ENCODE measurements at places on chromosomes 3 and 15. TPM values are rescaled to one million over a fixed set of nuclear protein-coding genes. Genes with fewer than 3 reads are reported as not detected.
A peak's percentile ranks its signal among the peaks of the same experiment; 100 is the strongest.

DNA sequence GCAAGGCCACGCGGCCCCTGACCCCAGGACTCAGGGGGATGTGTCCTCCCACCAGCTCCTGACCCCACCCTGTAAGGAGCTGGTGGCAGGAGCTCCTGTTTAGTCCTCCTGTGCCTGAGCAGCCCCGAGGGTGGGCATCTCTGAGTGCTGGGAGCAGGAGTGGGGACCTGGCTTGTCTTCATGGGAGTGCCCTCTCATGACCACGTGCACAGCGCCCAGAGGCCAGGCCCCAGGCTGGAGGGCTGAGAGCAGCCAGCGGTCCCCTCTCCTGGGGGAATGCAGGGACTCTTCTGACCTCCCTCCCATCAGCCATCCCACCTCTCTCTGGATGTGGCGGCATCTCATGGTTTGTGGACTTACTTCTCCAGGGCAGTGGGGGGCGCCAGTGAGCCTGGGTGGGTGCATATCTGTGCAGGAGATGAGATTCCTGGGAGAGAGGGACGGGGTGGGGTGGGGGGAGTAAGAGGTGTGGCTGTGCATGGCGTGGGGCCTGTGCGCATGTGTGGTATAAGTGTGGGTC lies 205.6 kb downstream of the TBC1D2B start:
- DNase-seq: no peak

The MUC13 gene
- total RNA-seq: 0.10 TPM

- DNase-seq: no peak
Observed at GRCh38 chr3:38150780-38151528, 12.5 kb downstream of the MYD88 start.

DNA sequence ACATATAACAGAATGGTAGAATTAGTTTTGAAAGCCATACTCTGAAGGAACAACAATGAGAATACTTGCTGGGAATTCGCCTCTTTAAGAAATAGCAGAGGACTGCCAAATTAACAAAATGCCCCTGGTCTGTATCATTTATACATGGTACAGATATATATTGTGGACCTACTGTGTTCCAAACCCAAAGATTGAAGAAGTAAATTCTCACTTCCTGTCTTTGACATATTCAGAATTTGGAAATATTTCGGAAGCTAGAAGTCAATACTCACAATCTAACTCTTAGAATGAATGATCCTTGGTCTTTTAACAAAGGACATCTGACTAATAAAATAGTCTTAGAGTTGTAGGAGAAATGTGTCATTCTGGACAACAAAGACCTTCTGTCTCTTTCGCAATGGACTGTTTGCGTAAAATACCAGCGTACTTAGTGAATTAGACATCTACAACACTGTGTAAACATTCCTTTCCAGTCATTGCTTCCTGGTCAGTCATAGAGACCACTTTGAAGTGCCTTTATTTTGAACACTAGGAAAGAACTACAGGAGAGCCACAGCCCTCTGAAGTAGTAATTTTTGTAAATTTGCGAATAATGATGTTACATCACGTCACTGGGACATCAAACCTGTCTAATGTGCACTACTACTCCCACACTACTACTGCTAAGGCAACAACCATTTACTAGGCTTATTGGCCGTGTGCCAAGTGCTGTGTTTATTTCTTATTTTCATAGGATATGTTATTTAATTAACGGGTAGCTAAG lies 68.0 kb downstream of the CHL1 start:
- DNase-seq: no peak

GRCh38 chr3:156751461-156752025 lies 74.6 kb upstream of the LEKR1 start:
- DNase-seq: peak; percentile 95

DNA sequence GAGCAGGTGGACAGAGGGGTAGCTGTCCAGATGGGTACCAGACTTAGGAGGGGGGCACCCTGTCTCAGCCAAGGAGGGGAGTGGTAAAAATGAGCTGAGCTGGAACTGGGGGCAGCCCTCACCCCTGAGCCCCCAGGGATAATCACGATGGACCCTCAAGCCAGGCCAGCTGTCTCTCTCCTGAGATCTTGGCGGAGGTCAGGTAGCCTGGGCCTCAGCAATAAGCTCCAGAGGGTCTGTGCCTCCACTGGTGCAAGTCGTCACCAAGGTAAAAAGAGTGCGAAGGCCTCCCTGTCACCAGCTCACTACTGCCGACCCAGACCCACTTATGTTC lies 5.1 kb downstream of the SLC38A3 start:
- DNase-seq: no peak

- DNase-seq: no peak
Observed at GRCh38 chr3:82202269-82202668, 440.8 kb upstream of the GBE1 start.

DNA sequence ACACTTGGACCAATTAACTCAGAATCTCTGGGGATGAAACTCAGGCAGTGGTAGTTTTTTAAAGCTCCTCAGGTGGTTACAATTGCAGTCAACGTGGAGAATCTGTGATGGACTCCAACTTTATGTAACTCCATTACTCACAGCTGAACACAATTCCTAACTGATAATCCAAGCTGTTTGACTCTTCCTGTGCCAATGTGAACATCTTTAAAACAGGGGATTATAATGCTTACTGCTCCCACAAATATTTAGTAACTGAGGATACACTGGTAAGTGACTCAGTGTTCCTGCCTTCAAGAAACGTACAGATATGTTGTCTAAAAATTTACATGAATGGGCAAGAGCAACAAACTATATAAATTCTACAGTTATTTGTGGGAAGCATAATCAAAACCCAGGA lies 85.6 kb downstream of the OSBPL10 start:
- peak; percentile 68 for DNase-seq

DNA sequence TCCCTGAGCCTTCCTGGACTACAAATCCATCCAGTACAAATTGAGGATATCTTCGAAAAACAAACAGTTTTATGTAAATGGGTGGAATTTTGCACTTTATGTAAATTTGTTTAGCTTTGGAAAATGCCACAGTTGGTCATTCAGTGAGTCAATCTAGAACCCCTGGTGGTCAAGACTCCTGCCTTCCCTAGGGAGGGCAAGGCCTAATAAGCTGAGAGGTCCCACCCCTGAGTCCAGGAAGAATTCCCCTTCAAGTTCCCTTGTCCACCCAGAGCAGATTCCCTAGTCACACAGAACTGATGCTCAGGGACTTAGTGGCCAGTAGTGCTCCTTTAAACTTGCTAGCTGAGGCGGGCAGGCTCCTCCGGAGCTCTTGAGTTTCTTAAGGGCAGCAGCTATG lies 6.1 kb upstream of the RUBCN start:
- no peak for DNase-seq

GRCh38 chr15:81792646-81793045 lies 253.2 kb downstream of the MEX3B start:
- DNase-seq: no peak

- no peak for DNase-seq
Observed at GRCh38 chr15:60563539-60564404, 84.8 kb upstream of the ICE2 start.

- DNase-seq: no peak
Observed at GRCh38 chr3:5055357-5056110, 66.6 kb upstream of the ARL8B start.

- no peak for DNase-seq
Observed at GRCh38 chr15:54101664-54102270, 123.5 kb downstream of the UNC13C start.

DNA sequence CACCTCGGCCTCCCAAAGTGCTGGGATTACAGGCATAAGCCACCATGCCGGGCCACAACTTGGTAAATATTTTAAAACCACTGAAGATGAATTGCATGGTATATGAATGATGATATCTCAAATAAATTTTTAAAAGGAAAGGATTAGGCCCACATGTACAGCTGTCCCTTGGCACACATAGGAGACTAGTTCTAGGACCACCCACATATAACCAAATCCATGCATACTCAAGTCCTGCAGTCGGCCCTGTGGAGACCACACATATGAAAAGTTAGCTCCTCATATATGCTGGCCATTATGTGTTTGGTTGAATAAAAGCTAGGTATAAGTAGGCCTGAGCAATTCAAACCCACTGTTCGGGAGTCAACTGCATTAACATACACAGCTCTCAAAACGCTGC lies 10.6 kb downstream of the CLPX start:
- no peak for DNase-seq

- DNase-seq: no peak
Observed at GRCh38 chr3:78368636-78369345, 1328.9 kb downstream of the ROBO2 start.

- DNase-seq: peak; percentile 72
Observed at GRCh38 chr3:122609798-122610559, 32.5 kb downstream of the PARP15 start.

DNA sequence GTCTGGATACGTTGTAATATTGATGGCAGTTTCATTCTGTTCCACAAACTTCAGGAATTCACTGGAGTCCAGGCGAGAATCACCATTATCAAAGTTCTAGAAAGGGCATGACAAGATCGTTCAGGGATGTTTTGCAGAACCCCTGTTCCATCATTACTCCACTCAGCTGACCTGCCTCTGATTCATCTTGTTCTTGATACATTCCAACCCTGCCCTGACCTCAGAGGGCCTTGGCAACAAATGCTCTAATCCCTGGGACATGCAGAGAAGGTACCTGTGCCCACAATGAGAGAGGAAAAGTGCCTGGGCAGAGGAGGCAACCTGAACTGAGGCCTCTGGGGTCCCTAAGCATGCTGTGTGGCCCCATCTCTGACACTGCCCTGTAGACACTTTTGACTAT lies 45.9 kb downstream of the FSTL1 start:
- no peak for DNase-seq

The TIGIT gene
- not detected for total RNA-seq

DNA sequence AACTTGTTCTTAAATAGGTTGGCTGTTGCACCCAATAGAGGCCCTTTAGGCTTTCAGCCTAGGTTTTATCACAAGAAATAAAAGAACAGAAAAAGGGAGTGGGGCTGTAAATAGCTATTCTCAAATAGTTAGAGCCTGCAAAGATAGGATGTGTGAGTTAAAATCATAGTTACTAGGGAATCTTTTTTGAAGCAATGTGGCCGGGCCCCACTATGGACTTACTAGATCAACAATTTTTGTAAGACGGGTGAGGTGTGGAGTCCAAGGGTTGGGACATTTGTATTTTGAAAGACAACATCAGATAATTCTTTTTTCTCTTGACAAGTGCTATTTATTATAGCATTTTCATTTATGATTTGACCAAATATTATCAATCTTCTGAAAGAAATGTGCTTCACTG lies 5.8 kb downstream of the NECTIN3 start:
- DNase-seq: no peak

DNA sequence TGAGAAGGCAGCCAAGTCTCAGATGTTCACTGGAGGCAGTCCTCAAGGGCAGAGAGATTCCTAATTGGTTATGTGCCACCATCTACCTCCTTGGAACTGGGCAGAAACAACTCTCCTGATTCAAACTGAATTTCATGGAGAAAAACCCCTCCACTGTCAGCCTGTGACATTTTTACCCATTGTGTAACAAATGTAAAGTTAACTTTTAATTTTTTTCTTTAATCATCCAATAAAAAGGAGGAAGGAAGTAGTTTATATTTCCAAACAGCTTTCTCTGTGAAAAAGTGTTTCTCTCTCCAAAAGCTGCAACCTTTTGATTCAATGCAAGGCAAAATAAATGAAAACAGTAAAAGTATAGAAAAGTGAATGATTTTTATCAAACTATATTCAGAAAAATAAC lies 510 bp upstream of the COLQ start:
- DNase-seq: no peak

DNA sequence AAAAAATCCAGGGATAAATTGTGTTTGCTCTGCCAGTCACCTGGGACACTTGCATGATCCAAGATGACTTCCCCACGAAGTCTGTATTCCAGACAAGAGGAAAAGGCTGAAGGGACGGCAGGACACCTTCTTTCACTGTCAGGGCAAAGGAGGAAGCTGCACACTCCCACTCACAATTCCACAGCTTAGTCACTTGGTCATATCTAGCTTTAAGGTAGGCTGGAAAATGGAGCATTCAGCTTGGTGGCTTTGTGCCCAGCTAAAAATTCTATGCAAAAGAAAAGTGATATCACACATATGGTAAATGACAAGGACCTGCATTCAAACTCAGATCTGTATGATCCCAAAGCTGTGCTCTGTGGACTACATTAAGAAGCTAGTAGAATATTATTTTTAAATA lies 109.2 kb upstream of the TPM1 start:
- no peak for DNase-seq

DNA sequence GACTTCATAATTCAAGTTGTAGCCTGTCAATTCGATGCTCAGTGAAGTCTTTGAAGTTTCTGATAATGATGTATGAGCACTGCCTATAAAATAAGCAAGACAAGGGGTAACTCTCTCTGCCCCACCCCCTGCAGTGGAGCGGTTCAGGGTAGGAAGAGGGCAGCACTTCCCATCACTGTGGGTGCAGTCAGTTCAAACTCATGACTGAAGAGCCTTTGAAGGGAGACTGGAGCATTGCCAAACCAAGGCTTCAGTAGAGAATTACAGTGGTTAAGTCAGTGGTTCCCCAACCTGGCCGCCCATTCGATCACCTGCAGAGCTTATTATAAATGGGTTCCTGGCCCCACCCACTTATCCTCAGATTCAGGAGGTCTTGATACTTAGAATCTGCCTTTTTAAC lies 190.6 kb downstream of the SHQ1 start:
- no peak for DNase-seq

DNA sequence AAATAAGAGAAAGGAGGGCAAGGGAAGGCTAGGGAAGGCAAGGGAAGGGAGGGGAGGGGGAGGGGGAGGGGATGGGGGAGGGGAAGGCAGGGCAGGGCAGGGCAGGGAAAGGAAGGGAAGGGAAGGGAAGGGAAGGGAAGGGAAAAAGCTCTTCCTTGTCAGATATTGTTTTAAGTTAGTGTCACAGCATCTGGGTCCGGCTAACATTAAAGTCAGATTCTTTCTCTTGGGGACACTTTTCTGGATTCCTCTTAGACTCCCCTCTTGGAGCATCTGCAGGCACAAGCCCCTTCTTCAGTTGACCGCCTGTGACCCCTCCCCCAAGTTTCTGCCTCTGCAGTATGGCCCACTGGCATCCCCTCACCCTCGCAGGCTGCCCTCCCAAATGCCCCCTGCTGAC lies 26.0 kb downstream of the BFSP2 start:
- DNase-seq: no peak

The VGLL3 gene
- 113 TPM for total RNA-seq

DNA sequence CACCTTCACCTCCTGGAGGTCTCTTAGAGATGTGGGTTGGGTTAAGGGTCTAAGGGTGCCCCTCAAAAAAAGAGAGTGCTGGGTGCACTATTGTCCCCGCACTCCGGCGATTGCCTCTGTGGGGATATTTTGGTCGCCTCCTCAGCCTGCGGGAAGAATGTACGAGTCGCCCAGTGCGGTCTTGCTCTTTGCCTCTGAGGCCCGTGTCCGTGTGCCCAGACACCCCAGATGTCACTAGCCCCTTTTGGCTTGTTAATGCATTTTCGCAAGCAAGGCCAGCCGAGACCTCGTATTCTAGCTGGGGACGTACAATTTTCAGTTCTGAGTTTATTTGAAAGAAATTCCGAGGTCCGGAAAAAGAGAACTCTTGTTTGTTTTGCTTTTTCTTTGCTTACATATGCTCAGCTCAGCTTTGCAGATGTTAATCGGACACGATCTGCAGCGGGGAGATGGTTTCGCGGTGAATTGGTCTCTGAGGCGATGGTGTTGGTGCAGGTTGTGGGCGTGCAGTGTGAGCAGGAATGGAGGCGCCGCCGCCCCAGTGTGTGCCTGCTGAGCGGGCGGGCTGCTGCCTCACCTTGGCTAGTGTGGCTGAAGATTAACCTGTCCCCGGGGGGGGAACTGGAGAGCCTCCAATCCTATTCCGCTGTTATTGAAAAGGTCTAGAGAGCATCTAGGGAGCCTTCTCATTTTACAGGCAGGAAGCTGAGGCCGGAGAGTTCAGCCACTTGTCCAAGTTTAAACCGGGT lies 1.4 kb downstream of the ST6GAL1 start:
- peak; percentile 31 for DNase-seq

GRCh38 chr3:150005243-150006112 lies 34.8 kb upstream of the PFN2 start:
- DNase-seq: peak; percentile 64

Measured in HFFc6 (cell line).